ENCODE measurements at places on chromosomes 3 and 15. TPM values are rescaled to one million over a fixed set of nuclear protein-coding genes. Genes with fewer than 3 reads are reported as not detected.

GRCh38 chr3:18786650-18787323 is 361.5 kb upstream of the KCNH8 start:
- no peak for DNase-seq

Gene ATP13A5
- not detected for total RNA-seq

GRCh38 chr3:169700195-169700594 is 36.7 kb upstream of the MECOM start:
- no peak for DNase-seq

Gene MUC4
- 0.12 TPM for total RNA-seq

- no peak for DNase-seq
Measured at GRCh38 chr15:42719043-42719442, 17.9 kb downstream of the CDAN1 start.

Gene RHCG
- total RNA-seq: 0.43 TPM

- no peak for DNase-seq
Measured at GRCh38 chr3:164460851-164461250, 617.4 kb downstream of the SI start.

- DNase-seq: no peak
Measured at GRCh38 chr3:69164296-69164695, 41.9 kb upstream of the LMOD3 start.

DNA sequence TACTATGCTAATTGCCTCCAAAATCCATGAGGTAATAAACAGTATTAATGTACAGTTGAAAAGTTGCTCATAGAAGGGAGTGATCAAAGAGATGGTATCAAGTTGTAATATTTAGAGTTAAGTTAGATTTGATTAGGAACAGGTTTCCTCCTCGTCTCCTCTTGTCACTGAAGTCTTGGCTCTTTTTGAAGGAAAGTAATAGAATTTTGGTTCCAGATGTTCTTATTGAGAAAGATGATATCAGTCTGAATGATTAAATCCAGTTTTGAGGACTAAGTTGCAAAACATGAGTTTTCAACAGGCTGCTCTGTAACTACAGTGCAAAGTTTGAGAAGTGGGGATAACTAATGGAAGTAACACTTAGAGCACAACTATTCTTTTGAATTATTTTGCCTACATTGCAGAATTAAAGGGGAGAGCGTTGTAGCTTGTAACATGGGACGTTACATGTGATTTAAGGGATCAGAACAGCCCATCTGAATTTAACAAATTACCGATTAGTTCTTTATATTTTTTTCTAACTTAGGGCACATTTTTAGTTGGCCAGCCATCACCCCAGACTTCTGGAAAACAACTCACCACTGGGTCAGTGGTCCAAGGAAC is 48.3 kb downstream of the MAP6D1 start:
- no peak for DNase-seq

DNA sequence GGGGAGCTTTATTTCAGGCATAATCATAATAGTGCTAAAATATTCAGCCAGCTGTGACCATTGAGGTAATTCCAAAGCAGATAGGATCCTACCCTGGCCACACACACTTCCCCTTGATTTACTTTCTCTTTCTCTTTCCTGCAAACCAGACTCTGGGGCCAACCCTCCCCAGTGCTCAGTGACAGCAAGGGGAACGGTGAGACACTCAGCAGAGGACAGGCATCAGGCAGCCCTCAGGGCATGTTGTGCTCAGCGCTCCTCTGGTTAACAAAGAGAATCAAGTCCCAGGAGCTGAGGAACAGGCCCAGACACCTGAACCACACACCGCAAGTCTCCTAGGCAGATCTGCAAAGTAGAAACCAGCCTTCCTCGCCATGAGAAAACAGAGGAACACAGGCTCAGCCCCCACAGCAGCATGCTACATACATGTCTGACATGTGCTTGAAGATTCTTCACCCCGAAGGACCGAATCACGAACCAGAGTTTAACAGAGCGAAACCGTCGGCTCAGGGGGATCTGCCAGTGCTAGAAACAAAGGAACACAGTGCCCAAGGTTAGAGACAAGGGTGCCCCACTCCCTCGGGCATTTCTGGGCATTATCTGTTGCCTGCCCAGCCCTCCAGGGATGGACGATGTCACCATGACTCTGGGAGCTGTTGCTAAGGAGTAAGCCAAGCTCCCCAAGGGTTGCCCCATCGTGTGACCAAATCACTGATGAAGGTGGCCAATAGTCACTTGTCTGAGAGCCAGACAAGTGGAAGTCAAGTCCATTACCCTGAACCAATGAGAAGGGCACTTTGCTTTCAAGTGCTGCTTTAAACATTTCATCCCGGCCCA is 17.5 kb downstream of the HDC start:
- no peak for DNase-seq

- DNase-seq: no peak
Measured at GRCh38 chr15:100905850-100906249, 13.3 kb upstream of the LRRK1 start.

Gene TNFAIP8L3
- 1.2 TPM for total RNA-seq

DNA sequence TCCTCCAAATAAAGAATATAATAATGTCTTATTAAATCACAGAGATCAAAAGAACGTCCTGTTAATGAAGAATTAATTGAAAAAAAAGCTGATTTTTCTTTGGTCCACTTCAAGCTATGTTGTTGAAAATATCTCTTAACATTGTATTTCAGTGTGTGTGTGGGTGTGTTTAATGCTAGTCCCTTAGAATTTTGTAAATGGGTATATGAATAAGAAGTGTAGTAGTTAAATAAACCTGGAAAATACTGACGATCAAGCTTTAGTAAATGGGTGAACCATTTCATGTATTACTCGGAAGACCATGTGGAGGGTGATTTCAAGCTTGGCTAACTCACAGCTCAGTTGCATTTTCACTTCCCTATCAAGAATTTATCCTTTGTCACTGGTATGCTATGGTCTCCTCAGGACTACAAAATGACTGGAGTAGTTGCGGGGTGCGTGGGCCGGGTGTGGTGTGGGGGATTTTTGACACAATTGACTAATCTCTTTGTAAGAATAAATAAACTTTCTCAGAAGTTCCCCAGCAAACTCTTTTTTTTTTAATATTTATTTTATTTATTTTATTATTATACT is 586.4 kb downstream of the GRM7 start:
- no peak for DNase-seq

Gene DNAH1
- total RNA-seq: 1.5 TPM

GRCh38 chr3:85605066-85605465 is 646.3 kb downstream of the CADM2 start:
- DNase-seq: no peak

Gene GRM7
- total RNA-seq: not detected

GRCh38 chr3:137083332-137083731 is 125.5 kb downstream of the IL20RB start:
- DNase-seq: no peak

- no peak for DNase-seq
Measured at GRCh38 chr3:192422997-192423342, 304.4 kb downstream of the FGF12 start.

- DNase-seq: no peak
Measured at GRCh38 chr15:41307679-41308078, 24.7 kb downstream of the OIP5 start.

- no peak for DNase-seq
Measured at GRCh38 chr15:78072080-78072892, 5.2 kb downstream of the TBC1D2B start.

Data from right atrium auricular region (tissue), 2 donors.